ENCODE measurements at places on chromosomes 3 and 15. TPM values are rescaled to one million over a fixed set of nuclear protein-coding genes. Genes with fewer than 3 reads are reported as not detected.
A peak's percentile ranks its signal among the peaks of the same experiment; 100 is the strongest.

GRCh38 chr3:129056451-129057173, 4.0 kb upstream of the GP9 start:
- H3K27me3 ChIP-seq: no peaks in the 10 kb centered on the region
- no peak for DNase-seq
- peaks cover 27% of the 10 kb centered on the region for H3K4me1 ChIP-seq
- no peaks in the 10 kb centered on the region for H3K36me3 ChIP-seq
- no peak overlapping the region for H3K27ac ChIP-seq

The FILIP1L gene
- polyA plus RNA-seq: 19.0 TPM

GRCh38 chr3:81214631-81215030, 546.8 kb downstream of the GBE1 start:
- H3K36me3 ChIP-seq: no peaks in the 10 kb centered on the region
- no peak overlapping the region for H3K27ac ChIP-seq
- no peak for DNase-seq
- no peaks in the 10 kb centered on the region for H3K4me1 ChIP-seq
- no peak overlapping the region for H3K4me3 ChIP-seq
- no peaks in the 10 kb centered on the region for H3K27me3 ChIP-seq

DNA sequence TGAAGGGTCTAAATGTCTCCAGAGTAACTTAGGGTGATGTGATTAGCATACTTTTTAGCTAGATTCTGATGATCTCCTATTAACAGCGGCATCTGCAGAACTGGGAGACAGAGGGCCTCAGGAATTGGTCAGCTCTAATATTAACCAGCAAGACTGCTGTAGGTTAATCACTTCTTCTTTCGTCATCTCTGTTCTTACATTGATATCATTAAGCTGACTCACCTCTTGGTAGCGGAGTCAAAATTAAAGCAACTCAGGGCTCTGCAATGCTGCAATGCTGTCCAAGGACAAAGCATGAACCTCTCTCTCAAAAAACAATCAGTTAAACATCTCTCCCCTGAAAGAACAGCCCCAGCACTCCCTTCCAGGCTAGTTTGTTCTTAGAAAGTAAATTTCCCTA, 57.5 kb upstream of the TRA2B start:
- H3K4me3 ChIP-seq: no peak overlapping the region
- H3K27me3 ChIP-seq: no peaks in the 10 kb centered on the region
- H3K27ac ChIP-seq: no peak overlapping the region
- H3K4me1 ChIP-seq: no peaks in the 10 kb centered on the region
- no peak for DNase-seq
- no peaks in the 10 kb centered on the region for H3K36me3 ChIP-seq

DNA sequence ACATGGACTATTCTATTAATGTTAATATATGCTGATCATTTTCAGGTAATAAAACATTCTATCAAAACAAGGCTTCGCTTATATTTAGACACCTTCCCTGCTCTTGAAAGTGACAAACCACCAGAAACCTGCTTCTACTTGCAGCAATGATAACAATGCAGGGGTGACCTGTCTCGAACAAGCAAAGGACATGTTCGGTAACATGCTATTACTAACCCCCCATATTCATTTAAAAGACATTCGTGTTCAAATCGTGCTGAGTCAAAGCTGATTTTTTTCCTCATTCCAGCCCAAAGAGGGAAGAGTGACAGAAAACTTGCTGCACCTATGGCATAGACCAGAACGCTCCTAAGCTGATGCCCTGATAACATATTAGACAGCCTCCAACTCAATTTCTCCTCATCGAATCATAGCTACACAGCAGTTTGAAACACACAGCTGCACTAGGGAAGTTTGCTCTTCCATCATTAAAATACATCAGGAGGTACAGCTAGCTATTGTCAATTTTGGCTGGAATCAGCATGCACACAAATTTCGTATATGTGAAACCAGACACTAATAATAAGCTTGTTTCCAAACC, 341.5 kb downstream of the FOXP1 start:
- no peak overlapping the region for H3K27ac ChIP-seq
- no peak for DNase-seq
- no peak overlapping the region for H3K4me3 ChIP-seq
- peaks cover 35% of the 10 kb centered on the region for H3K4me1 ChIP-seq
- no peaks in the 10 kb centered on the region for H3K36me3 ChIP-seq
- no peaks in the 10 kb centered on the region for H3K27me3 ChIP-seq

- no peak within 1 kb of the TSS for H3K27ac ChIP-seq
- H3K4me3 ChIP-seq: peak within 1 kb of the TSS; percentile 56
- H3K36me3 ChIP-seq: no peaks in the 10 kb centered on the region
- DNase-seq: peak; percentile 35
Observed at GRCh38 chr3:38649500-38650247, at the start of gene SCN5A. Gene SCN5A, minus strand, starts transcription at chr3:38649687. Its CDS starts 16,380 bp downstream, at chr3:38633307.

The FETUB gene
- not detected for polyA plus RNA-seq

GRCh38 chr3:120469882-120470301, 19.1 kb upstream of the FSTL1 start:
- H3K27me3 ChIP-seq: no peaks in the 10 kb centered on the region
- DNase-seq: no peak
- no peaks in the 10 kb centered on the region for H3K4me1 ChIP-seq
- no peak overlapping the region for H3K27ac ChIP-seq

GRCh38 chr3:197730200-197730599, 6.5 kb downstream of the RUBCN start:
- H3K4me3 ChIP-seq: no peak overlapping the region
- H3K27me3 ChIP-seq: no peaks in the 10 kb centered on the region
- H3K4me1 ChIP-seq: no peaks in the 10 kb centered on the region
- no peak for DNase-seq
- no peak overlapping the region for H3K27ac ChIP-seq

The PLOD2 gene
- 19.6 TPM for polyA plus RNA-seq

GRCh38 chr15:66685638-66686150, 16.3 kb upstream of the SMAD6 start:
- H3K27me3 ChIP-seq: no peaks in the 10 kb centered on the region
- H3K27ac ChIP-seq: no peak overlapping the region
- H3K4me1 ChIP-seq: no peaks in the 10 kb centered on the region

The SEMA7A gene
- 1.1 TPM for polyA plus RNA-seq

GRCh38 chr15:45729141-45729540, 94.3 kb downstream of the SQOR start:
- H3K4me3 ChIP-seq: no peak overlapping the region
- no peaks in the 10 kb centered on the region for H3K4me1 ChIP-seq
- no peaks in the 10 kb centered on the region for H3K36me3 ChIP-seq
- H3K27ac ChIP-seq: no peak overlapping the region

The ZDHHC19 gene
- polyA plus RNA-seq: not detected

DNA sequence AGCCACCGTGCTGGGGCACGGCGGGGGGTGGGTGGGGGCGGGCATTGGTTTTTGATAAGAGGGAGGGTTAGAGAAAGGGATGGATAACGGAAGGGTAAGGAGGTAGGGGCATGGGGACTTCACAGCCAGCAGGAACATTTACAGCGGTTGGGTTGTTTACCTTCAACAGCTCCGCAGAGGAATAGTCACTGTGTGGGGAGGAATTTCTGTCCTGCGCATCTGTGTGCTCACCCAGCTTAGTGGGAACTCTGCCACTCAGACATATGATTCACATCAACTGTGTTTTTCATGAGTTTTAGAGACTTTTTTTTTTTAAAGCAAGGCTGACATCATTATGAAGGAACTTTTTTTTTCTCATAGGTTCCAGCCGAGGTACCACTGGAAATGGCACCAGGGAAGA, 19.6 kb downstream of the CHRD start:
- no peaks in the 10 kb centered on the region for H3K4me1 ChIP-seq
- no peak overlapping the region for H3K4me3 ChIP-seq
- H3K27ac ChIP-seq: no peak overlapping the region

DNA sequence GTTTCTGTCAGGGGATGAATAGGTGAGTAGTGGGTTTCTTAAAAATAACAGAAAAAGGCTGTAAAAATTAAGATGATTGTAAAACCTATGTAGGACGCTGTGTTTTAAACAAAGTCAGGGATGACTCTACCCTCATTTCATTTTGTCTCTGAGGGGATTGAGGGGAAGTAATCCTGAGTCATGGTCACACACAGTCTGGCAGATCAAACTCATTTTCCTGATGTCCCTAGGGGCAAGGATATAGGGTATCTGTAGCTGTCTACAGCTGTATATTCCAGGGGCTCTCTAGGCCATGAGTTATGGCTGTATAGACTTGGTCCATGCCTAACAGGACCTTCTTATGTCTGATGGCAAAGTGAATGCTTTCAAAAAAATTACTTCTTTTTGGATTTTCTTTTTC, 421.1 kb downstream of the PDCD6IP start:
- no peak for DNase-seq
- H3K27me3 ChIP-seq: no peaks in the 10 kb centered on the region
- H3K4me3 ChIP-seq: no peak overlapping the region
- no peaks in the 10 kb centered on the region for H3K36me3 ChIP-seq

DNA sequence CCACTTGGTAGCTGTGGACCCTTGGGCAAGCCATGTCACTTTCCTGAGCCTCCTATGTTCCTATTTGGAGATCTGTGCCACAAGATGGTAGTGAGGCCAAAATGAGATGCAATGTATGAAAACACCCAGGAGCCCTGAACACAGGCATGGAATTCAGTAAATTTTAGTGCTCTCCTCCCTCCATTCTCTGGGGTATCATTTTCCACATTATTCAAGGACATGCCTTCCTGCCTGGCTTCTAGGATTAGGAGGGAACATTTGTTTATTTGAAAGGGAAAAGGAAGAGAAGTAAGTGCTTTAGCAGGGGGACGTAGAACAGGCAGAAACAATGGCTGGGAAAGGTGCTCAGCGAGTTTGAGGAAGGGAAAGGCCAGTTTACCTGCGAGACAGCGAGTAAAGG, 98.8 kb downstream of the ATG7 start:
- H3K27ac ChIP-seq: no peak overlapping the region
- no peak for DNase-seq
- no peaks in the 10 kb centered on the region for H3K36me3 ChIP-seq
- H3K4me3 ChIP-seq: no peak overlapping the region
- H3K27me3 ChIP-seq: no peaks in the 10 kb centered on the region

- no peaks in the 10 kb centered on the region for H3K27me3 ChIP-seq
- H3K27ac ChIP-seq: no peak overlapping the region
- H3K36me3 ChIP-seq: peaks cover 19% of the 10 kb centered on the region
Observed at GRCh38 chr15:74621936-74622335, 6.3 kb downstream of the CLK3 start.

DNA sequence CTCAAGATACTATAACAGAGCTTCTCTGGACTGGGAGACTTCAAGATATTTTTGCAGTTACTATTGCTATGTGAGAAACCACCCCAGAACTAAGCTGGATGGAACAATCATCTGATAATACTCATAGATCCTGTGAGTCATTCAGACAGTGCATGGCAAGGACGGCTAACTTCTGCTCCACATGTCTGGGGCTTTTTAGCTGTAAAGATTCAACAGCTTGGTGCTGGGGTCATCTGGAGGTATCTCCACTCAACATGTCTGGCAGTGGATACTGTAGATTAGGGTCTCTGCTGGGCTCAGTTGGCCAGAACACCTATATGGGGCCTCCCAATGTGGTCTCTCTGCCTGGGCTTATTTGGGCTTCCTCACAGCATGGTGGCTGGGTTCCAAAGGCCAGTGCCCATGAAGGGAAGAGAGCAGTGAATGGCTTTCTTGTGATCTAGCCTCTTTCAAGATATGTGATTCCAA, 117.3 kb upstream of the SLC7A14 start:
- H3K4me1 ChIP-seq: no peaks in the 10 kb centered on the region
- no peak overlapping the region for H3K27ac ChIP-seq
- H3K36me3 ChIP-seq: no peaks in the 10 kb centered on the region
- no peak for DNase-seq
- H3K4me3 ChIP-seq: no peak overlapping the region

- H3K27me3 ChIP-seq: no peaks in the 10 kb centered on the region
- DNase-seq: no peak
- no peak overlapping the region for H3K27ac ChIP-seq
Observed at GRCh38 chr15:38093931-38094330, 158.7 kb upstream of the SPRED1 start.

GRCh38 chr15:89150287-89150686, 62.0 kb downstream of the ABHD2 start:
- no peak for DNase-seq
- no peak overlapping the region for H3K4me3 ChIP-seq
- H3K27me3 ChIP-seq: no peaks in the 10 kb centered on the region
- peaks cover 5% of the 10 kb centered on the region for H3K36me3 ChIP-seq
- peak overlapping the region; percentile 70 for H3K27ac ChIP-seq

DNA sequence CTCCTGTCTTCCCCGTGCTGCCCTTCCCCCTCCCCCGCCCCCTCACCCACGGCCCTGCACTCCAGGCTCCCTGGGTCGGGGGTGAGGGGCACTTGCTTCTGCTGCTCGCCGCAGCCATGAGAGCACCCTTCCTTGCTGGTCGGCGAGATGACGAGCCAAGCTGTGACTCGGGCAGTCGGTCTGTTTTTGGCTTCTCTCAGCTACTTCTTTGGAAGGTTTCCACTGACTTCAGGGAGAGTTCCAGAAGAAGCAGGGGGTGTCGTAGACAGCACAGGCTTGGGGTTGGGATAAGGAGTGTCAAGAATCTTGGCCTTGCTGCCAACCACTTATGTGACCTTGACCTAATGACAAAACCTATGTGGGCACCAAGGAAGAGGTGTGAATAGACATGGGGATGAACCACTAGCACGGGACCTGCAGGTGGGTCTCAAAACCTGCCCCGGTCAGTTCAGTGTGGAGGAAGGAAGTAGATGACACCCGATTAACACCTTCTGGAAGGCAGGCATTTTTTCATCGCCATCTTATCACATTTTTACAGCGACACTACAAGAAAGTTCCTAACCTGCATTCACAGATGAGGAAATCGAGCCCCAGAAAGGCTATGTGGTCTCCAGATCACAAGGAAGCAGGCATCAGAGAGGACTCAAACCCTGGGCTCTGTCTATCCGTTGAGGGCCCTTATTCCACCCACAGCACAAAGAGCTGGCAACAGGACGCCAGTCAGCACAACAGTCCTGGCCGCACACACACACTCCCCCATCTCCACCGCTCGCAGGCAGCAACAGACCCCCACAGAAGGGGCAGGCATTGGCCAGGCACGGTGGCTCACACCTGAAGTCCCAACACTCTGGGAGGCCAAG, 120.9 kb downstream of the LIPC start:
- H3K4me3 ChIP-seq: no peak overlapping the region
- H3K4me1 ChIP-seq: no peaks in the 10 kb centered on the region
- no peak overlapping the region for H3K27ac ChIP-seq
- no peaks in the 10 kb centered on the region for H3K36me3 ChIP-seq
- no peaks in the 10 kb centered on the region for H3K27me3 ChIP-seq

Data from pancreas (tissue), 10 donors.